ENCODE measurements at places on chromosomes 3 and 15. TPM values are rescaled to one million over a fixed set of nuclear protein-coding genes. Genes with fewer than 3 reads are reported as not detected.

Gene GNAT1
- not detected for total RNA-seq

Gene ZNF80
- not detected for total RNA-seq

GRCh38 chr3:16331319-16331883 lies 66.4 kb downstream of the OXNAD1 start:
- no peak for DNase-seq

DNA sequence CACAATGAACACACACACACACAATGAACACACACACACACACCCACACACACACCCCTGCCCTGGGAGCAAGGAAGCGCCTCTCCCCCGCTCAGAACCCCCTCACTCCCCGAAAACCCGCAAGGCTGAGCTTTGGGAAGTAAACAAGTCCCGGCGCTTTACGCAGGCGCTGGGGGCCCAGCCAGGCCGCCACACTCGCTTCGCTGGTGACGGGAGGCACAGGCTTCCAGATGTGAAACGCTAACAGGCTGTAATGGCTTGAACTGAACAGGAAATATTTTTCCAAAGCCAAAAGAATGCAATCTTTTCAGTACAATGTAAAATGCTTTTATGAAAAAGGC lies 122.7 kb upstream of the IGF1R start:
- DNase-seq: no peak

DNA sequence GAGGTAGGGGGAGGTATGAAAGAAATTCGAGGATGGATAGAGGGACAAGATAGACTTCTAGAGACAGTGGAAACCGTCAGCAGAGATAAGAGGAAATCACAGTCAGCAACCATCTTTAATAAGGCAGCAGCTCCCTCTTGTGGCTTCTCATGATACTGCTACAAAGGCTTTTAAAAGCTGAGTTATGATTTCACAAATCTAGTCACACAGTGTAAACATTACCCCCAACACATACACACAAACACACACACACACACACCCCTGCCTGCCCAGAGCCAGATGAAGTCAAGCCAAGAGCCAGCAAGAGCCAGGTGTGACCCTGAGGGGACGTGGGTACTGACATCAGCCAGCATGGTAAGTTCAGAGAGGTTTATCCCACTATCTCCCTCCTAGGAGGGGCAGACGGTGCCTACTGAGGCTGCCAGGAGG lies 18.9 kb upstream of the TGM5 start:
- DNase-seq: no peak

DNA sequence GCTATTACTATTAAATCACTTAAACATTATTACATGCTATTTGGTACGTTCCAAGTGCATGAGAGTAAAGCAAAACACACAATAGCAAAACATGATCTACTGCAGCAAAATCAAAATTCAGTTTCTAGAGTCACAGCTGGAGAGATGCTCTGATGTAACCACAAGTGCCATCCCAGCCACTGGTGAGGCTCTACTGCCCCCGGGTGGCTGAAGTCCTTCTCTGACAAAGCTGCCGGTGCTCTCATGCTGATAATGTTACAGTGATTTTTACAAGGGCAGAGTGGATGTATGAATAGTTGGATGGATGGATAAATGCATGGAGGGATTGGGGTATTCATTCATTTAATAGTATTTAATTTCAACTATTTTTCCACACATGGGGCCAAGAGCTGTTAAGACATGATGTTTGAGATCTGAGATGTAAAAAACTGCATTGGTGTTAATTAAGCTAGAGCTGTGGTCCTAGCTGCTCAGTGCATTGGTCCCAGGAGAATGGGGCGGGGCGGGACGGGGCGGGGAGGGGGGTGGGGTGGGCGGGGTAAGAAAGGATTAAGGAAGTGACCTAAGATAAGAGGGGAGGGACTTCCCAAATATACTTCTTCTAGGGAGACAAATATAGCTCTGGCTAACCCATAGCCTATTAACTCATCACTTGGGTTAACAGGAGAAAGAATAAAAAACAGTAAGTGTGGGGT lies 5.3 kb upstream of the SPESP1 start:
- DNase-seq: peak; percentile 78

DNA sequence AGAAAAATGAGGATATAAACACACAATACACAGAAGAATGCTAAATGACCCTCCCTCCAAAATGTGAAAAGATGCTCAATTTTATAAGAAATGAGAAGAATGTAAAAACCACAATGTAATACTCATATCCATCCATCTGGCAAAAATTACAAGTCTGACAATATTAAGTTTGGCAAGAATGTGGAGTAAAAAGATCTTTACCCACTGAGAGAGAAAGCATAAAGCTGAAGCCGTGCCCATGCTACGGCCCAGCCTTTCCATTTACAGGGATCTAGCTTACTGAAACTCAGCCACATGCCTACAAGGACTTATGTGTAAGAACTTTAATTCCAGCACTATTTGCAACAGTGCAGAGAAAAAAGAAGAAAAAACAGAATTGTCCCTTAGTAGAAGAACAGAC lies 42.9 kb downstream of the ATP13A3 start:
- DNase-seq: no peak

- no peak for DNase-seq
Measured at GRCh38 chr15:61479613-61480012, 250.5 kb upstream of the RORA start.

DNA sequence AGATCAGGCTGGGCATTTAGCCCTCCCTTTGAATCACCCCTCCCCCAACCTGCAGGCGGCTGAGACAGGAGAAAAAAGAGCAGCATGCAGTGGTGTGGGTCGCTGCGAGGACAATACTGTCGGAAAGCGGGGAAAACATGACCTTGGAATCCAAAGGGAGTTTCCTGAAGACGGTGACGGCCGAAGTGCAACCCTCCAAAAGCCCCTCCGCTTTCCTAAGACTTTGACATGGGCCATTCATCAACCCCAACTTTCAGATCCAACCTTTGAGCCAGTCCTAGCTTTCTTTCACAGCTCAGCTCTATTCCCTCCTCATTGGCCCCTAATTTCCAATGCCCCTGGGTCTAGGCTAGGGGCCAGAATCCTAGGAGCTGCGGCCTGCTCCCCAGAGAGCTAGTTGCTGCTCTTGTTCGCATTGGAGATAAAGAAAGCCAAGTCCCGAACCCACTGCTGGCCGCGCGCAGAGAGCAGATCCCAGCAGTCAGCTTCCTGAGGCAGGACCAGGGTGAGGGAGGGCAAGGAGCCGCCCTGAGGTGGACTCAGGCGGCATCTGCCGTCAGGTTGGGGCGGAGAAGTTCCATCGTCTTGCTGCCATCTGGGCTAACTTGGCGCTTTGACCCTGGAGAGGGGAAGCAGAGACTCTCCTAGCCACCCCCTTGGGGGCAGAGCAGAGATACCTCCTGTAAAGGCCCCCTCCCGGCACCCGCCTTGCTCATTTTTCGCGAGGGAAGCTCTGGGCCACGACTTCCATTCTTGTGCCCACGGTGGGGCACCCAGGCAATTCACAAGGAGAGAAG lies 914 bp downstream of the ZIC4 start:
- no peak for DNase-seq

GRCh38 chr3:122074621-122075265 lies 19.6 kb downstream of the CD86 start:
- no peak for DNase-seq

GRCh38 chr3:111531446-111531845 lies 10.6 kb upstream of the CD96 start:
- no peak for DNase-seq

- DNase-seq: no peak
Measured at GRCh38 chr3:184812662-184813042, 686 bp downstream of the VPS8 start.

GRCh38 chr3:39390181-39390580 lies 7.0 kb downstream of the SLC25A38 start:
- no peak for DNase-seq

GRCh38 chr15:30921781-30922479 lies 18.2 kb downstream of the FAN1 start:
- no peak for DNase-seq

- no peak for DNase-seq
Measured at GRCh38 chr15:81573098-81573746, 199.2 kb upstream of the TMC3 start.

DNA sequence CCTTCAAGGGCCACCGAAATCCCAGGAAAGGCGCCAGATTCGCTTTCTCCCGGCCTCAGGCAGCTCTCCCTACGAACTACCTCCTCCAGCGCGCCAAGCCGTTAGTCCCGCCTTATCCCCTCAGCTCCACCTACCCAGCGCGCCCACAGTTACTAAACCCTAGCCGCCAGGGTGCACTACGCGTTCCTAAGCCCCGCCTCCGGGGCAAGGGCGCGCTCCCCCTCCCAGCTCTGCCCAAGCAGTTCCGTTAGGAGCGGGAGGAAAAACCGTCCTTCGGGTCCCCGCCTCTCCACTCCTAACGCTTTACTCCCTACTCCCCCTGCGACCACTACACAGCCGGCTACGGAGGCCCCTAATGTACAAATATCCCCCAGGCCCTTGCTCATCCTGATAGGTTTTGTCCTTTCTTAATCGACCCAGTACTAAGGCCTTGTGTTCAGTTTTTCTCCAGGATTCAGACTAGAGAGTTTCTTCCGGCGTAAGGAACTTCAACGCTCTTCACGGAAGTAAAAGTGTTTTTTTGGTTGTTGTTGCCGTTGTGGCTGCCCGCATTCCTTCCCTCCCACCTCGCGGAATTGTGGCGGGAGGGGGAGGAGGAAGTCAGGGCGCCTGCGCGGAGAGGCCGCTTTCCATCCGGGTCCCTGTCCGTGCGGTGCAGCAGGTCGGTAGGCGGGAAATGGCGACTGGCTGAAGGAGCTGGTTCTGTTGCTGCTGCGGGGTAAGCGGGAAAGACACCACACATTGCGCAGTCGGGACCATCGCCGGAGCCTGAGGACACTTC lies at the start of gene CTDSPL2:
Gene CTDSPL2 (plus strand): TSS at position 655 of the 781 bp plus-strand sequence. CDS start 31,386 bp downstream, outside the sequence.
- peak; percentile 99 for DNase-seq

DNA sequence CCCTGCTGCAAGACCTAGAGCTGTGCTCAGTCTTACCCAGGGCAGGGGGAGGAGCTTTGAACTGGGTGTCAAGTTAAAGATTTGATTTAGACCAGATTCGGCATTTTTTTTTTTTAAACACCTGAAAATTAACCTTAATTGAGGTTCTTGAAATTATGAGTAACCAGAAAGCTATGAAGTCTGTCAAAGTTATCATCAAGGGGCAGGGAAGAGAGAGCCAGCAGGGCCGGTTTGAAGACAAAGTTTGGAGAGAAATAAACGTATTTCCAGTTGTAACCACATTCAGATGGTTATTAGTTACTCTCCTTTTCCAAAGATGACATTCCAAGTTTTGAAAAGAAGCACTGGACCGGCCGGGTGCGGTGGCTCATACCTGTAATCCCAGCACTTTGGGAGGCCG lies 12.0 kb downstream of the TMEM266 start:
- no peak for DNase-seq

GRCh38 chr15:74873756-74874424 lies 725 bp upstream of the SCAMP2 start:
- no peak for DNase-seq

- no peak for DNase-seq
Measured at GRCh38 chr3:196440696-196441095, 8.5 kb upstream of the UBXN7 start.

DNA sequence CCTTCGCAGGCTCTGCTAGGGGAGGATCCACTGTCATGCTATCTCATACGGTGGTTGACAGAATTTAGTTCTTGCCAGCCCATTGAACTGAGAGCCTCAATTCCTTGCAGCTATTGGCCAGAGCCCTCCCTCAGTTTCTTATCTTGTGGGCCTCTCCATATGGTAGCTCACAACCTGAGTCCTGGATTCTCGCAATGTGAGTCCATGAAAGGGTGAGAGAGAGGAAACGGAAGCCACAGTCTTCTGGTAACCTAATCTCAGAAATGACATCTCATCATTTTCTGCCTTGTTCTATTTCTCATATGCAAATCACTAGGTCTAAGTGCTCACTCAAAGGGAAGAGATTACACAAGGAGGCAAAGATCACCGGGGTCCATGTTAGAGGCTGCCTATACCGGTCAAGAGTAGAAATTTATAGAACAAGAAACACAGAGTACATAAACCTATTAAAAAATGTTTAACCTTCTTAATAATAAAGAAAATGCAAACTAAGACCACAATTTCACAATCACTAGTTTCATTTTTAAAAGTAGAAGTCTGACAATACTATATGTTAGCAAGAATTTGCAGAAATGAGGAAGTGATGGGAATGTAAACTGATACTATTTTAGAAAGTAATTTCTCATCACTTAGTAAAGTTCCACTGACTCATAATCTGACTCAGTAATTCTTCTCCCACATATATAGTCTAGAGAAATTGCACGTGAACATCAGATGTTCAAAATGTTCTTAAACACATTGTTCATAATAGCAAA lies 378.4 kb upstream of the AGTR1 start:
- no peak for DNase-seq
